ENCODE measurements at places on chromosomes 1 and 21.

DNA sequence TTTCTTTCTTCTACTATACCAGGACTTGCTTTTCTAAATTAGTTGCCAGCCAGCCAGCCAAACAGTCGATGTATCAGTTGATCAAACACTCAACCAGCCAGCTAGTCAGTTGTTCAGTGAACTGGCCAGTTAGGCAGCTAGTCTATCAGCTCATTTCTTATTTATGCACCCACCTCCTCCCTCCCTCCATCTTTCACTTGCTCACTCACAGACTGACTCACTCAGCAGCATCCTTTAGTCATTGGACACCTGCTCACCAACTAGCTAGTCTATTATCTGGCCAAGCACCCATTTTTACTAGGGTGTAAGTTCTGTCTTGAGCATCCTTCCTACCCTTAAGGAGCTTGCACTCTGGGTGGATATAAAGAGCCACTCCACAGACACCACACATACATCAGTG, 5.9 kb upstream of the SPRR4 start:
- H3K27ac ChIP-seq = no peak overlapping the region
- no peaks in the 10 kb centered on the region for H3K4me1 ChIP-seq
- no peaks in the 10 kb centered on the region for H3K27me3 ChIP-seq
- no peak overlapping the region for H3K4me3 ChIP-seq
- no peaks in the 10 kb centered on the region for H3K36me3 ChIP-seq

- no peaks in the 10 kb centered on the region for H3K27me3 ChIP-seq
- peak overlapping the region; percentile 80 for H3K27ac ChIP-seq
- peaks cover 29% of the 10 kb centered on the region for H3K4me1 ChIP-seq
- no peak for DNase-seq
- no peak overlapping the region for H3K4me3 ChIP-seq
These were observed 12.8 kb downstream of the AHCYL1 start for GRCh38 chr1:109997204-109997866.

GRCh38 chr1:6033986-6034749, 11.5 kb upstream of the KCNAB2 start:
- no peaks in the 10 kb centered on the region for H3K4me1 ChIP-seq
- H3K27me3 ChIP-seq = peaks cover 34% of the 10 kb centered on the region
- no peak overlapping the region for H3K27ac ChIP-seq
- no peaks in the 10 kb centered on the region for H3K36me3 ChIP-seq

DNA sequence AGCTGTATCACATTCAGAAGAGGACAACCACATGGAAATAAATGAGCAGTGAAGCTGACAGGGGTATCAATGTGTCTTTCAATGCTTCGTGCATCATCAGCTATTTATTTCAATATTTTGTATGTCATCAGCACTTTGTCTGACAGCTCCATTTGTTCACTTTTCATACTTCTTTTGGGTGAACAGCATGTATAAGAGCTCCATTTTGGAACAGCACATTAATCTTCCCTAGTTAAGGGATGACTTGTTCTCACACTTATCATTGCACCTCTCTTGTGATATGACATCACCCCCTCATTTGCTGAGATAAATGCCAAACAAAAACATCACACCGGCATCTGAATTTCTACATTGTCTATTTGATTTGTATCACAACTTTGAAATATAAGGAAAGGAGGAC, 190.6 kb upstream of the SAMSN1 start:
- no peaks in the 10 kb centered on the region for H3K4me1 ChIP-seq
- H3K27ac ChIP-seq = no peak overlapping the region
- no peak overlapping the region for H3K4me3 ChIP-seq
- no peaks in the 10 kb centered on the region for H3K36me3 ChIP-seq
- no peaks in the 10 kb centered on the region for H3K27me3 ChIP-seq

GRCh38 chr1:157092831-157093230, 6.8 kb downstream of the ETV3L start:
- no peak for DNase-seq
- no peaks in the 10 kb centered on the region for H3K36me3 ChIP-seq
- H3K27me3 ChIP-seq = peaks cover 19% of the 10 kb centered on the region

- H3K27ac ChIP-seq = no peak overlapping the region
- no peaks in the 10 kb centered on the region for H3K4me1 ChIP-seq
- no peak overlapping the region for H3K4me3 ChIP-seq
- no peaks in the 10 kb centered on the region for H3K36me3 ChIP-seq
These were observed 56.2 kb upstream of the PARP1 start for GRCh38 chr1:226463925-226464586.

DNA sequence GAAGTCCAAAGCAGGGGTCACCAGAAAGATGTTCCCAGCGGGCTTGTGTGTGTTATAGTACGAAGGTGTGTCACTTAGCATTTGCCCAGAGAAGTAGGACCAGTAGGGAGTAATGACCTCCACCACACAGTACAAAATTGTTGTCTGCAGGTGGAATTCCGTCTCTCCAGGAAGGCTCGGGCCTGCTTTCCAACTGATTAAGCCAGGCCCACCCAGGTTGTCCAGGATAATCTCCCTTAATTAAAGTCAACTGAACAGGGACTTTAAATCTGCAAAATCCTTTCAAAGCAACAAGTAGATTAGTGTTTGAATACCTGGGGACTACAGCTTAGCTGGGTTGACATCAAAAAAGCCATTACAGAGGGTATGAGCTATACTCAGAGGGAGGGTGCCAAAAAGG, 131.3 kb downstream of the BACH1 start:
- no peaks in the 10 kb centered on the region for H3K36me3 ChIP-seq
- H3K4me1 ChIP-seq = peaks cover 11% of the 10 kb centered on the region
- no peak overlapping the region for H3K27ac ChIP-seq
- no peak for DNase-seq

DNA sequence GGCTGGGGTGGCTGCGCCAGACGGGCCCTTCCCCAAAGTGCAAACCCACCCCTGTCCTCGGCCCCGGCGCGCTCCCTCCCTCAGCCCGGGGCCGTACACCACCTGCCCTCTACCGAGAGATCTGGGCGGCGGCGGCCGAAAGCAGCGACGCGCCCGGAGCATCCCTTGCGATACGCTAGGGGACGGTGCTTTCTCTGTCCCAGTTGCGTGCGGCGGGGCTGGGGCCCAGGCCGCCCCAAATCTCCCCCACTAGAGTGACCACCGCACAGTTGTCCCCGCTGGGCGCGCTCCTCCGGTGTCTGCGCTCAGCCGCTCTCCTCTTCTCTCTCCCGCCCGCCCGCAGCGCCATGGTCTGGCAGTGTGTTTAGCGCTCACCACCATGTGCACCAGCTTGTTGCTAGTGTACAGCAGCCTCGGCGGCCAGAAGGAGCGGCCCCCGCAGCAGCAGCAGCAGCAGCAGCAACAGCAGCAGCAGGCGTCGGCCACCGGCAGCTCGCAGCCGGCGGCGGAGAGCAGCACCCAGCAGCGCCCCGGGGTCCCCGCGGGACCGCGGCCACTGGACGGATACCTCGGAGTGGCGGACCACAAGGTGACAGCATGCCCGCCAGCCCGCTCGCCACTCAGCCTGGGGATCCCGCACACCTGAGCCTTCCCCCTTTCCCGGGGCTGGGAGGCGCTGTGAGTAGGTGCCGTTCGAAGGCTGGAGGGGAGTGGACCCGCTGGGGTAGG, 1.0 kb downstream of the ST6GALNAC5 start:
- H3K36me3 ChIP-seq = no peaks in the 10 kb centered on the region
- peak; percentile 37 for DNase-seq
- peaks cover 8% of the 10 kb centered on the region for H3K4me1 ChIP-seq

- H3K36me3 ChIP-seq = peaks cover 48% of the 10 kb centered on the region
- no peak for DNase-seq
- H3K27me3 ChIP-seq = no peaks in the 10 kb centered on the region
- H3K4me3 ChIP-seq = peak overlapping the region; percentile 89
- H3K4me1 ChIP-seq = peaks cover 13% of the 10 kb centered on the region
These were observed 936 bp downstream of the ZFP69B start for GRCh38 chr1:40451238-40451585.

GRCh38 chr1:39833621-39834385, 45.1 kb upstream of the BMP8B start:
- peaks cover 2% of the 10 kb centered on the region for H3K36me3 ChIP-seq
- H3K27ac ChIP-seq = no peak overlapping the region
- H3K27me3 ChIP-seq = peaks cover 5% of the 10 kb centered on the region
- H3K4me1 ChIP-seq = peaks cover 25% of the 10 kb centered on the region
- H3K4me3 ChIP-seq = no peak overlapping the region

GRCh38 chr1:183267646-183268431, 81.8 kb downstream of the LAMC2 start:
- H3K27me3 ChIP-seq = no peaks in the 10 kb centered on the region
- no peak for DNase-seq
- H3K36me3 ChIP-seq = no peaks in the 10 kb centered on the region
- no peak overlapping the region for H3K27ac ChIP-seq
- peaks cover 13% of the 10 kb centered on the region for H3K4me1 ChIP-seq

DNA sequence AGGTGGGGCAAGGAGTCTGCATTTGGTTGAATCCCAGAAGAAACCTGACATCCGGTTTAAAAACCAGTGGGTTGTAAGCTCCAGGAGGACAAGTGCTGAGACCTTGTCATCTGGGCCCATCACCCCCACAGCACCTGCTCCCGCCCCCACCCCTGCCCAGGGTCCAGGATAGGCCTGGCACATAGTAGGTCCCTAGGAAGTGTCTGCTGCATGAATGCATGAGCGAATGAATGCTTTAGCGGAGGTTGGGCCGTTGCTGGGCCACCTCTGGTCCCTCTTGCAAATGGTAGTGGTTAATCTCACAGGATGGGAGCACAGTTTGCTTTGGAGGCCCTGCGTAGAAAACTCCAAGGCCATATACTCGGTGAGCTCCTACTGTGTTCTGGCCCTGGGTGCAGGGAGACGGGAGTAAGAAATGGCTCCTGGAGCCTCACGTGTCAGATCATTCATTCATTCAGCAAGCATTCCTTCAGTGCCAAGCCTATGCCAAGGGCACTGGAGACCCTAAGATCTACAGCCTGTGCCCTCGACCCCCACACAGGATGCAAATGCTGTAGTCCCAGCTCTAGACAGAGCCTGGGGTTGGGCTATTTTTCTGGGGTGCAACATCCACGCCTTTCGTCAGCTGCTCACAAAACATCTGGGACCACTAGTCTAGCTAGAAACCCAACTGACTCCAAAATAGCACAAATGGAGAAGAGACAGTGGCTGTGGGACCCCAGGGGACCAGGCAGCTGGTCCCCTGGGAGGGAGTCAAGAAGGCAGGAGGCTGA, 28.9 kb downstream of the EPHA2 start:
- no peak for DNase-seq
- H3K36me3 ChIP-seq = peaks cover 26% of the 10 kb centered on the region
- H3K4me1 ChIP-seq = peaks cover 3% of the 10 kb centered on the region
- H3K4me3 ChIP-seq = no peak overlapping the region
- no peaks in the 10 kb centered on the region for H3K27me3 ChIP-seq
- H3K27ac ChIP-seq = no peak overlapping the region

- peak within 1 kb of the TSS; percentile 98 for H3K27ac ChIP-seq
- no peaks in the 10 kb centered on the region for H3K36me3 ChIP-seq
- peak within 1 kb of the TSS; percentile 95 for H3K4me3 ChIP-seq
- H3K27me3 ChIP-seq = no peaks in the 10 kb centered on the region
- peak; percentile 76 for DNase-seq
These were observed at the start of gene USP33 for GRCh38 chr1:77759071-77760028. Gene USP33 (minus strand): TSS chr1:77759852. CDS start chr1:77741697, 18,155 bp downstream.

DNA sequence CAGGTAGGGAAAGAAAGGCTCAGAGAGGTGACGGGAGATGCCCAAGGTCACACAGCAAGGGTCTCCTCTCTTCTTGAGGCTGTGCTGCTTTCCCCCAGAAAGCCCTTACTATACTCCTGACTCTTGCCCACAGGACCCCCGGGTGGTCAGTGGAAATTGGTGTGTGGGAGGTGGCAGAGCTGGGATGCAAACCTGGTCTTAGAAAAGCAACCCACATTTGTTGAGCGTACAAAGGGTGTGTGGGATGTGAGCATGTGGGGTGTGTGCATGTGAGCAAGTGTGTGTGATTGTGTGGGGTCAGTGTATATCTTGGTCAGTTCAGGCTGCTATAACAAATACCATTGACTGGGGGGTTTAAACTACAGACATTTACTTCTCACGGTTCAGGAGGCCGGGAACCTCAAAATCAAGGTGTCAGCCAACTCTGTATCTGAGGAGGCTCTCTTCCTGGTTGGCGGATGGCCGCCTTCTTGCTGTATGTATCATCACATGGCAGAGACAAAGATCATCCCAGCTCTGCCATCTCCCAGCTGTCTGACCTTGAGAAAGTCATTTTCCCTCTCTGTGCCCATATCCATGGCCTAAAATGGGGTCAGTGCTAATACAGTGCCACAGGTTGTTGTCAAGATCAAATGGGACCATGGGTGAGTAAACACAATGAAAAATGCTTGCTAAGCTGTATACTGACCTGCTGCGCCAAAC, 268.5 kb downstream of the PTPRU start:
- no peak overlapping the region for H3K27ac ChIP-seq
- peaks cover 25% of the 10 kb centered on the region for H3K4me1 ChIP-seq
- no peak for DNase-seq
- no peak overlapping the region for H3K4me3 ChIP-seq

DNA sequence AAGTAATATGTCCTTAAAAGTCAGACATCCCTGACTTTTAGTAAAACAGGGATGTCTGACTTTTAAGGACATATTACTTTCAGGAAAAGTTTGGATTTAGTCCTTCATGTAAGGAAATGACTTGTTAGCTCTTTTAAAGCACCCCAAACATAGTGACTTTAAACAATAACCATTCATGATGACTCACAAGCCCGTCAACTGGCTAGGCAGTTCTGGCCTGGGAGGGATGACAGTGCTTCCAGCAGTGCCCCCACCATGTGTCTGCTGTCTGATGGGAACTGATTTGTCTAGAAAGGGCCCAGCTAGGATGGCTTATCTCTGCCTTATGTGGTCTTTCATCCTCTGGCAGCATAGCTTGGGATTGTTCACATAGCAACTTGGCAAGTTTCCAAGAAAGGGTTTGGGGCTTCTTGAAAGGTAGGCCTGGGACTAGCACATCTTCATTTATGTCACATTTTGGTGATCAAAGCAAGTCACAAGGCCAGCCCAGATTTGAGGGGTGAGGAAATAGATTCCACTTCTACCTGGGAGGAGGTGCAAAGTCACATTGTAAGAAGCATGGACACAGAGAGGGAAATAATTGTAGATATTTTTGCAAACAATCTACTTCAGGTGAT, 143.5 kb downstream of the C1orf94 start:
- no peak for DNase-seq
- H3K36me3 ChIP-seq = no peaks in the 10 kb centered on the region
- H3K4me1 ChIP-seq = no peaks in the 10 kb centered on the region
- H3K4me3 ChIP-seq = no peak overlapping the region
- H3K27ac ChIP-seq = no peak overlapping the region

DNA sequence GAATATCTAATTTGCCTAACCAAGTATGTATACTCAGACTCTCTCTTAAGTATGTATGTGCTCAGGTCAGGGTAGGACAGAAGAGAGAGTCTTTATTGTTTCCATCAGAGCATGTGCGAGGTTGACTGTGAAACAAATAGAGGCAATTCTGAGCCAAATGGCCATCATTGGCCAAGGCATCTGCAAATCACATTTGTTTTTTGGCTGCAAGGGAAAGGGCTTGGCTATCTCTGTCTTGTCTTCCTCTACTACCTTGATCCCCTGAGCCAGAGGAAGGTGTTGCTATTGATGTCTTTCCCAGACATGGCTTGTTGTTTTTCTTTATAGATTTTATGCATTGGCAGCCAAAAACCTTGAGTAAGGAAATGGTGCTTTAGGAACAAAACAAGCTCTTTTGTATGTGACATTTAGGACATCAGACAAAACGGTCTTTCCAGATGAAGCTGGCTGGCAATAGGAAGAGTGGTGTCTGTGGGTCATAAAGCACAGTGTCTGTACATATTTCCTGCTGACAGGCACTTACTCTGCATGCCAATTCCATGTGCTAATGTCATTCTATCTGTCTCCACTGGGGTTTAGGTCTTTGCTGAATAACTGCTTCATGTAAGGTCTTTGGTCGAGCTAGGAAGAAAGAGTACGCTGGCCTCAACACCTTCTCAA, 163.3 kb downstream of the BRINP2 start:
- peaks cover 9% of the 10 kb centered on the region for H3K27me3 ChIP-seq
- no peak for DNase-seq
- H3K27ac ChIP-seq = no peak overlapping the region
- H3K4me1 ChIP-seq = peaks cover 21% of the 10 kb centered on the region
- H3K4me3 ChIP-seq = no peak overlapping the region
- H3K36me3 ChIP-seq = no peaks in the 10 kb centered on the region

Data from progenitor cell of endocrine pancreas (in vitro differentiated cells).